ENCODE measurements at places on chromosomes 1 and 21.

- DNase-seq = no peak
Observed at GRCh38 chr1:57013522-57013921, 47.7 kb upstream of the C8B start.

DNA sequence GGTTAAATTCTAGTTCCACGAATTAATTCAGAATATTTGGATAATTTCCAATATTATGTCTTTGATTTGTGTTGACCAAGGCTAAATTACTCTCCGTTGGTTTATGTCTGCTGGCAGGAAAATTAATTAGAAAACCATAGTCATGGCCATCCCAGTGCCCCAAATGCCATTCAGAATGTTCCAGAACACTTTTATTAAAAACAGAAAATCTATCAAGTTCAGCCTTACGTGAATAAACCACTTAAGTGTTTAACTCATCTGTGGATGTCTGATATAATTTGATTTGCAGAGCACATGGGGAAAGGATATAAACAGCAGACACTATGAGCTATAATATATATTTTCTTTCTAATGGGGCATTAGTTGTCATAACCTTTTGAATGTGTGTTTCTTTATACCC, 480.7 kb downstream of the MRPL39 start:
- DNase-seq = no peak

- DNase-seq = no peak
Observed at GRCh38 chr1:217985641-217986040, 299.5 kb upstream of the RRP15 start.

- no peak for DNase-seq
Observed at GRCh38 chr1:54375712-54376429, 30.3 kb downstream of the SSBP3 start.

- DNase-seq = no peak
Observed at GRCh38 chr1:204232526-204232925, 18.7 kb upstream of the GOLT1A start.

All from stimulated activated CD8-positive, alpha-beta memory T cell treated with anti-CD3 and anti-CD28 coated beads, Interleukin-15, amount 100 ng/mL, for 48 hours (primary cell).